A673 (cell line): ENCODE measurements at places on chromosomes 5 and 9.

- no peak for DNase-seq
These were observed 227.3 kb upstream of the TBCA start for GRCh38 chr5:78003450-78003849.

DNA sequence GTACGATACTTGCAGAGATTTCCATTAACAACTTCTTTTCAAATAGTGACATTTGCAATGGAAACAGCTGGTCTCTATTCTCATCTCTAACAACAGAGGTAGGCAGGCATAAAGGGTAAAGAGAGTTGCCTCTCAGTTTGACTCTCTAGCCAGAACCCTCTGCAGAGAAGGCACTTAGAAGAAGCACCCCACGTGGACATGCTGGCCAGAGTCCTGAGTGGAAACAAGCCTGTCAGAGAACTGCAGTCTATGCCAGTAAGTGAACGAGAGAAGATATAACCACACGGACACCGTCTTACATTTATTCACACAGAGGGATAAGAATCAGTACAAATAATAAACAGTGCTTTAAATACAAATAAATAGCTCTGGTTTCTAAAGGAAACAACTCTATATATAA lies 11.0 kb upstream of the LHX6 start:
- no peak for DNase-seq

DNA sequence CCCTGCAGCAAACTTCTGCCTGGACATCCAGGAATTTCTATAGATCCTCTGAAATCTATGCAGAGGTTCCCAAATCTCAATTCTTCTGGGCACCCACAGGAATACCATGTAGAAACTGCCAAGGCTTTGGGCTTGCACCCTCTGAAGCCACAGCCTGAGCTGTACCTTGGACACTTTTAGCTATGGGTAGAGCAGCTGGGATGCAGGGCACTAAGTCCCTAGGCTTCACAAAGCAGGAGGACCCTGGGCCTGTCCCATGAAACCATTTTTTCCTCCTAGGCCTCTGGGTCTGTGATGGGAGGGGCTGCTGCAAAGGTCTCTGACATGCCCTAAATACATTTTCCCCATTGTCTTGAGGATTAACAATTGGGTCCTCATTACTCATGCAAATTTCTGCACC lies 12.3 kb downstream of the SPATA31D3 start:
- DNase-seq, result no peak

- DNase-seq, result peak; percentile 3
These were observed 763.7 kb upstream of the GRAMD2B start for GRCh38 chr5:125659316-125660023.

DNA sequence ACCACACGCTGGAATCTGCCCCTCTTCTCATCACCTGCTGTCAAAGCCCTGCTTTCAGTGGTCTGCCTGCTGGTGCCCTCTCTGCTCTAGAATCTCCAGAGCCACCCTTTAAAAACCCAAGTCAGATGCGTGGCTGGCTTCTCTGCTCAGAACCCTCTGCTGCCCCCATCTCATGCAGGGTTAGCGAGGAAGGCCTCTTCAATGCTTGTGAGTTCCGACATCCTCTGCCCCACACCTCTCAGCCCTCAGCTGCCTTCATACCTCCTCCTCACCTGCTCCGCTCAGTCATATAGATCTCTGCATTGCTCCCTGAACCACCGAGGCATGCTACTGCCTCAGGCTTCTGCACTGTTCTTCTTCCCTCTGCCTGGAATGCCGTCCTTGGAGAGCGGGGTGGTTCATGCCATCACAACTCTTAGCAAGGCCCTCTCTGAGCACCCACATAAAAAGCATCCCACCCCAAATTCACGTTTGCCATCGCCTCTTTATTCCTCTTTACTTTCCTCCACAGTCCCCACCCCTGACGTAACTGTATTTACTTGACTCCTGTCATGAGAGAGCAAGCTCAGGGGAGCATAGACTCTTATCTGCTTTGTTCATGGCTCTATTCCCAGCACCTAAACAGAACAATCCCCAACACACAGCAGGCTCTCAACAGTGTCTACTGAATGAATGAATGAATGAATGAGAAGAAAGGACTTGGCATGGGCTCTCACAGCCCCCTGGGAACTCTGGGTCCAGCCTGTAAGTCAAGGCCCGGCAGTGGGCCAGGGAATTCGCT lies 10.4 kb downstream of the SHB start:
- no peak for DNase-seq

- DNase-seq, result no peak
These were observed 18.5 kb downstream of the TBC1D2 start for GRCh38 chr9:98236901-98237487.

DNA sequence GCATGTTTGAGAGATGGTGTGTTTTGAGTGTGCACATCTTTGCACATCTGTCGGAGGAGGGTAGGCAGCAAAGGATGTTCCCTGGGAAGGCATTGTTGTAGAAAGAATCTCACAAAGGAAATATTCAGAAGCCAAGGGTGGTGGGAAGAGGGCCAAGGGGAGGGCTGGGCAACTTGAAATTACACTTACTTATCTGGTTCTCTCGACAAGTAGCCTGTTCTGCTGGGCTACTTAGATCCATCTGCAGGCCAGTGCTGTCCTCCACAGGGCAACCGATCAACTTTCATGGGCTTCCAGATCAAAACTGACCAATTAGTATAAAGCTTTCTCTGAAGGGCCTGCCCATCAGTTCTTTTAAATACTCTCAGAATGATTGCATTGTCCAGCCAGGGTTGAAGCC lies 495.2 kb downstream of the GADD45G start:
- no peak for DNase-seq

GRCh38 chr5:56011835-56012234 lies 17.1 kb upstream of the IL6ST start:
- DNase-seq, result no peak

DNA sequence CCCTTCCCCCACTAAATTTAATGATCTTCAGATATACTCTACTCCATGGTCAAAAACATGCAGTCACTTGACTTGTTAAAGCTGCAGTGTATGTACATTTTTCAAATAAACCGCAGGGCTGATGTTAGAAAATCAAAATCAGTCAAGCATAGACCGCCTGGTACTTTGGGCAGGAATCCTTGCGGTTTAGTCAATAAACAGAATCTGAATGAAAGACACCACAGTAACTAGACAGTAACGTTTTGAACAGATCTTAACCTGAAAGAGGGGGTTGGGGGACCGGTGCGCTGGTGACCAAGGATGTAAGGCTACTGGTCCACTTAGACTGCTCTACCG lies 188.8 kb downstream of the BNC2 start:
- no peak for DNase-seq

DNA sequence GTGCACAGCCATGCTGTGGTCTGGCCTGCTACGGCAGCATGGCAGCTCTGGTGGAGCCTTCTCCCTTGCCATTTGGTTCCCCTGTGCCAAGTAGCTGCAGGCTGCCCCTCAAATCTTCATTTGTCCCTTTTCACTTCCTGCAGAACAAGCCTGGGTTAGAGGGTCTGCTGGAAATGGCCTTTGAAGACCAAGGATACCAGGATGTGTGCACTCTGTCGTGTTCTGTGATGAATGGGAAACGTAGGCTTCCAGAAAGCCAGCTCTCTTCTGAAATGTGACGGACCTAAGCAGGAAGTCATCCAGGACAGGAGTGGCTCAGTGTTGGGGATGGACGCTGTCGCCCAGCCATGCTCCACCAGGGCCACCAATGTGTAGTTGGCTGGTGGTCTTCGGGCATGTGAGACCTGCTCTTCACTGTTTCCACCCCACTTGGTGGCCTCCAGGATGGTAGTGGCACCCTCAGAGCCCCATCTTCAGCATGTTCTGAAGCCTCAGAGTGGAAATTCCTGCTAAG lies 3.4 kb upstream of the POMT1 start:
- DNase-seq, result no peak

- no peak for DNase-seq
These were observed 159.3 kb downstream of the DMAC1 start for GRCh38 chr9:7640231-7640630.

DNA sequence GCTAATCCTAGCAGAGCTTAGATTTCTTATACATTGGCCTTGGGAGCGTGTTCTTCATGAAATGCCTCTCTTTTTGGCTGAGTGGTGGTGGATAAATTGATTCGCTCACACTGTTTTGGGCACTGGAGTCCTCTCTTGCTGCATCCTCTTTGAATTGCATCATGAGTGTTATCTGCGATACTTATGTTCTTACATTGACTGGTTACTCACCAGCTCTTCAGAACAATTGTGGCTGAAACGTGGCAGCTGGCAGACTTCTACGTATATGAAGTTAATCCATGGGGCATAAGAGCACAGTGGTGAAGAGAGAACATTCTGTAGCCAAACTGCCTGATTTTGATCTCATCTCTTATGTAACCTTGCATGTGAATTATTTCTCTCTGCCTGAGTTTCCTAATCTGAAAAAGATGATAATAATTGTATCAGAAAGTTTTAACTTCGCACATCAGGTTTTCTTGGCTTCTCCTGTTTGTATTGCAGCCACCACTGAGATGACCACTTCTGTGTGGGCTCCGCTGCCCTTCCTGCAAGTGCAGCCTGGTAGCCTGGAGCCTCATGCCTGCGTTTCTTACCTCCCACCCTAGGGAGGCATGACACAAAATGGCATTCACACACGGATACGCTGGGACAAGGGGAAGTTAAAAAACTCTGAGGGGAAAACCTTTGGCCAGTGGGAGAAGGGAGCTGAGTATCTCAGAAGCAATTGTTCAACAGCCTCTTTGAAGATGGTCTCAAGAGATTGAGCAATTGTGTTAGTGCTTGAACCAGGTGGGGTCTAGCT lies 295.2 kb downstream of the ARHGAP26 start:
- DNase-seq, result peak; percentile 56

DNA sequence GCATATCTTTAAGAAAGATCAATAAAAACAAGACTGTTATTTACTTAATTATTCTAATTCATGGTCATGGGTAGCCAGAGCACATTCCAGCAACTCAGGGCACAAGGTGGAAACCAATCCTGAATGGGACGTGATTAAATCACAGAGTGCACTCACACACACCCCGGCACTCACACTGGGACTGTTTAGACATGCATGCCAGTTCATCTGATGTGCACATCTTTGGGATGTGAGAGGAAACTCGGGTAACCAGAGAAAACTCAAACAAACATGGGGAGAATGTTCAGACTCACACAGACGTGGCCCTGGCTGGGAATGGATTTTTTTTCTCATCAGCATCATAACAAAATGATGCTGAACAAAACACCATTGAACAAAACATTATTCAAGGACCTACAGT lies 29.4 kb downstream of the SMAD5 start:
- no peak for DNase-seq

DNA sequence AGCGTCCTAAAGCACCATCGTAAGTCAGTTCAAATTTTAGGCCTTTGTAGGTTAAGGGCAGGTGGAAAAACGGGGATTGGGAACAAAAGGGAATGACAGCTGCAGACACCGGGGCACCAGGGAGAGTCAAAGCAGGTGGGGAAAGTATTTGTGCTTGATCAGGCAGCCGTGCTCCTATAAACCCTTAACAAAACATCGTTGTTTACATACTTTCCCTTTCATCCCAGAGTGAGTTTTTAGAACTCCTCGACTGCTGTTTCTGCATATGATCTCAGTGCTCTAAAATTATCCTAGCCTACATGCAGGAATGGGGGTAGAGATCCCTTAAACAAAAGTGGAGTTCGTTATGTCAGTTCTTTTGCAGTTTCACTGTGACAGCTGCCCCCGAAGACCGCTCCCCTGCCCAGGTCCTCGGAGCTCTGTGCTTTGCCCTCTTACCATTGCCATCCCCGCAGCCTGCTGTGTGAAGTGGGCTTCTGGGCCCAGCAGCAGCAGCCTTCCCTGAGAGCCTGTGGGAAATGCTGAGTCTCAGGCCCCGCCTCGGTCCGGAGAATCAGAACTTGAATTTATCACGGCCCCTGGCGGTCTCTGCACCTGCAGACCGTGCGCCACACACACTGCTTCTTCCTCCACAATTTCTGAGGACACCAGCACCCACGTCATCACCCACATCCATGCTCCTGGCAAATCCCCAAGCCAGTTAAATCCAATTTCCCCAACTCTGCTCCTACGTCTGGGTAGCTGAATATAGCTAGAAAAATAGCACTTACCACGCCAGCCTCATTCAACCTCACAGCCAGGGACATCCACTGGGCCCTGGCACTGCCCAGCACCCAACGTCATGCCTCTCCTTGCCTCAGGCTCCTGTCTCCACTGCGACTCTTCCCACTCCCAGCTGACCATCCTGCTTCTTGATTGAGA lies 86.8 kb downstream of the NSUN2 start:
- DNase-seq, result peak; percentile 25

DNA sequence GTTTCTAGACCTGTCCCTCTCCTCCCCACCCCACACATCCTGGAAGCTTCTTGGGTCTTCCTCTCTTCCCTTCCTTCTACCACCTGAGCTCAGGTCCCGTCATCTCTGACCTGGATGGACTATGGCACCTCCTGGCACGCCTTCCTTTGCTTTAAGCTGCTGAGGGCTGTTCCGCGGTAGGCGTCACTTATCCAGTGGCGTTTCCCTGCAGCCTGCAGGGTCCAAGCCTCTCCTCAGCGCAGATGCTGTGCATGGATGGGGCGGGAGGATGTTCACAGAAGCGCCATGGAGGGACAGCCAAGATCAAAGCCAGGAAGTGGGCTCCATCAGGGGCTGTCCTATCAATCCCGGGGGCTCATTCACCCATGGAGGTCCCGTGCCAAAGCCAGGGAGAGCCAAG lies 23.8 kb upstream of the CNOT6 start:
- DNase-seq, result no peak

DNA sequence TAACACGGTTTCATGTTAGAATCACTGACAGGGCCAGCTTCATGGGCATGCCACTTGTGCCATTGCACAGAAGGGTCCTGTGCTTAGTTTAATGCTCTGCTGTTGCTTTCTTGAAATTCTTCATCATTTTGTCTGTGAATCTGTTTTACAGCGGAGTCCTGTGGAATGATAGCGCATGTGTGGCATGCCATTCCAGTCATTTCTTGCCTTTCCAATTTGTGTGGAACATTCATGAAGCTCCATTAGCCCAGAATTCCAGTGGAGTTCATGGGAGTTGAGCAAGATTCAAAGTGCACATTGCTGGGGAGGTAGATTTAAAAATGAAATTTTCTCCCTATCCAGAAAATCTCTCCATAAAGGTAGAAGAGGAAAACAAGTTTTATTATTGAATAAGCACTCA lies 43.4 kb upstream of the NREP start:
- DNase-seq, result no peak

- DNase-seq, result no peak
These were observed 201.2 kb downstream of the FOXD4L6 start for GRCh38 chr9:40927260-40927631.

DNA sequence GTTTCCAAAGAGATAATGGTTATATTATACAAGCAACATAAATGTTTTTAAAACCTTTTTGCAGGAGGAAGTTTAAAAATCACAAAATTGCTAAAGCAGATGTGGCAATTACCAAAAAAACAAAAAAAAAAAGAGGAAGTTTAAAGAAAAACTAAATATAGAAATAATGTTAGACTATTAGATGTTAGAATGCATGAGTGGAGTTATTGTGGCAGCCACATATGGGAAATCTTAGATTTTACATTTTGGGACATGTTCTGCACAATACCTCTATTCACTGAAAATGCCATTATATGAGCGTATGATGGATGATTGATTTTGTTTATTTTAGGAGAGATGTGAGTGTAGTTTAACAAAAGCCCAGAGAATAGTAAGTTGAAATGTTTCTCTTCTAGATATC lies 31.2 kb upstream of the DTWD2 start:
- no peak for DNase-seq

- DNase-seq, result no peak
These were observed 104.8 kb upstream of the PRDM9 start for GRCh38 chr5:23402585-23402984.

- no peak for DNase-seq
These were observed 160.1 kb upstream of the PITX1 start for GRCh38 chr5:135194126-135194488.
